ENCODE measurements at places on chromosomes 12 and 14.

DNA sequence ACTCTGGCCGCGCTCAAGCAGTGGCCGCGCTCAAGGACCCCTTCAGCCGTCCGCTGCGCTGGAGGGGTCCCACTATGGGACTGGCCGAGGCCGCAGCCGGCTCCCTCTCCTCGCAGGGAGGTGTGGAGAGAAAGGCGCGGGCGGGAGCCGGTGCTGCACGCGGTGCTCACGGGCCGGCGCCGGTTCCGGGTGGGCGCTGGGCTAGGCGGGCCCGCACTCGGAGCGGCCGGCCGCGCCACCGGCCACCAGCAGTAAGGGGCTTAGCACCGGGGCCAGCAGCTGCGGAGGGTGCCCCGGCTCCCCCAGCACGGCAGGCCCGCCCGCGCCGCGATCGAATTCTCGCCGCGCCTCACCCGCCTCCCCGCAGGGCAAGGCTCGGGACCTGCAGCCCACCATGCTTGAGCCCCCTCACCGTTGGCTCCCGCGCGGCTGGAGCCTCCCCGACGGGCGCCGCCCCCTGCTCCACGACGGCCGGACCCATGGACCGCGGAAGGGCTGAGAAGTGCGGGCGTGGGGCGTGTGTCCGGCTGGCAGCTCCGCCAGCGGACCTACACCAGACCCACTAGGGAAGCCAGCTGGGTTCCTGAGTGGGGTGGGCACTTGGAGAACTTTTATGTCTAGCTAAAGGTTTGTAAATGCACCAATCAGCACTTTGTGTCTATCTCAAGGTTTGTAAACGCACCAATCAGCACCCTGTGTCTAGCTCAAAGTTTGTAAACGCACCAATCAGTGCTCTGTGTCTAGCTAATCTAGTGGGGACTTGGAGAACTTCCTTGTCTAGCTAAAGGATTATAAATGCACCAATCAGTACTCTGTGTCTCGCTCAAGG, 49.5 kb downstream of the KLHL28 start:
- no peak for DNase-seq

DNA sequence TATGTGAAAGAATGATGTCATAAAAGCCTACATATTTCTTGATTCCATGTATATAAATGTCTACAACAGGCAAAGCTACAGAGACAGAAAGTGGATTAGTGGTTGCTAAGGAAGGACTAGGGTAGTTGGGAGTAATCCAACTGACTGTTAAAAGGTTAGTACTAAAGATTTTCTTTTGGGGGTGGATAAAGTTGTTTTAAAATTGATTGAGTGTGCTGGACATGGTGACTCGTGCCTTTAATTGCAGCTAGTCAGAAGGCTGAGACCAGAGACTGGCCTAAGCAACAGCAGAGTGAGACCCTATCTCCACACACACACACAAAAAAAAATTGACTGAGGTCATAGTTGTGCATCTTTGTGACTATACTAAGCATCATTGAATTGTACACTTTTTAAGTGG, 234.3 kb downstream of the C12orf50 start:
- DNase-seq = no peak

DNA sequence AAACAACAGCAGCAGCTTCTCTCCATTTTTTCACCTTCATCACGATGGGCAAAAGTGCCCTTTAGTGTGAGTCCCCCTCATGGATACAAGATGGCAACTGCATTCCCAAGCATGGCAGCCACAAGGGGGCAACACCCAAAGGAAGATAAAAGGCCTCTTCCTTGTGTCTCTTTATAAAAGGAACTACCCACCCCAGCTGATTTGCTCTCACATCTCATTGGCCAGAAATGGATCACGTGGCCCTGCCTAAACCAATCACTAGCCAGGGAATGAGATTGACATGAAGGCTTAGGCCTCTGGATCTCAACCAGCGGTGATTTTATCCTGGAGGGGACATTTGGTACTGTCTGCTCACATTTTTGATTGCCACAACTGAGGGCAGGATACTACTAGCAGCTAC, 21.9 kb upstream of the IFT81 start:
- peak; percentile 78 for DNase-seq

- DNase-seq = no peak
Measured at GRCh38 chr12:49907352-49907751, 3.7 kb upstream of the FAIM2 start.

GRCh38 chr12:103538397-103538796, 42.6 kb upstream of the C12orf42 start:
- DNase-seq = no peak

GRCh38 chr14:98174041-98174440, 1098.0 kb downstream of the BCL11B start:
- DNase-seq = no peak

DNA sequence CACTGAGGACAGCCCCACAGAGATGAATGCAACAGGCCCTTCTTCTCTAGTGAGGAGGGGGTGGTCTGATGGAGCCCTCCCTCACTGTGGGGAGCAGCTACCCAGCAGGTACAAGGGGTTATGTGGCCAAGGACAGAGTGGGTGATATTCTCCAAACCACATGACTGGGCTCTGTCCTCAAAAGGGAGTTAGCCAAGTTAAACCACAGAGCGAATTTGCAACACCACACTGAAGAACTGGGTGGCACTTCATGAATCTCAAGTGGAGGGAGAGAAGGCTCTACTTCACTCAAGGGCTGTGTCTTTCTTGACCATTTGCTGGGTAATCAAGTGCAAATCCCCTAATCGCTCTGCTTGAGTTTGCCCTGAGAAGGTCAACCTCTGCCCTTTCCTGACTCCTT, 12.5 kb downstream of the GPR68 start:
- DNase-seq = no peak

DNA sequence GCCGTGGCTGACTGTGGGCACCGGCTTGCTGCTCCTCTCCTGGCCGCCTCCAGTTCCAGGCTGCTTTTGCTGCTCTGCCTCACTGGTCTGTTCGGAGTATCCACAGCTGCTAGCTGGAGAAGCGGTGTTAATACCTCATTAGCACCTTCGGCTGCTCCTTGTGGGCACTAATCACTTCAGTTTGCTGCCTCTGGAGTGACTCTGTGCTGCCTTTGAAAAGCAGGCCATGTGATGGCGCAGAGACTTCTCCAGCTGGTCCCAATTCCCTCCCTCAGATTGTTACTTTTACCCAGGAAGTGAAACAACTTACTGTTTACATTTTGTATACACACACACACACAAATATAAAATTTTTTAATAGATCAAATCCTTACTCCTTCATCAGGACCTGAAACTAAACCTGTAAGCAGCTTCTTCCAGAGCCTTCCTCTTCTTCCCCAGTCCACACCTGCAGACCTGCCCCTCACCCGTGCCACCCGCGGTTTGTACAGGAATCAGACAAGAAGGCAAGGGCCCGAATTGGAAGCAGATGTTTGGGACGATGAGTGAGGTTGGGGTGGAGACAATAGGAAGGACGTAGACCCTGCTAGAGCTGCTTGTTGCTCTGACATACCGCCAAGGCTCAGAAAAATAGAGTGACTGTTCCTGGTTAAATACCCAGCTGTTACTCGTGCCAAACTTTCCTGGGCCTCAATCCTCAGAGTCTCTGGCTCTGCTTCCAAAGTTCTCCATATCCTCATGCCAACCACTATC, 41.5 kb upstream of the LTBP2 start:
- no peak for DNase-seq

GRCh38 chr12:17169726-17170471, 563.9 kb upstream of the LMO3 start:
- DNase-seq = no peak

DNA sequence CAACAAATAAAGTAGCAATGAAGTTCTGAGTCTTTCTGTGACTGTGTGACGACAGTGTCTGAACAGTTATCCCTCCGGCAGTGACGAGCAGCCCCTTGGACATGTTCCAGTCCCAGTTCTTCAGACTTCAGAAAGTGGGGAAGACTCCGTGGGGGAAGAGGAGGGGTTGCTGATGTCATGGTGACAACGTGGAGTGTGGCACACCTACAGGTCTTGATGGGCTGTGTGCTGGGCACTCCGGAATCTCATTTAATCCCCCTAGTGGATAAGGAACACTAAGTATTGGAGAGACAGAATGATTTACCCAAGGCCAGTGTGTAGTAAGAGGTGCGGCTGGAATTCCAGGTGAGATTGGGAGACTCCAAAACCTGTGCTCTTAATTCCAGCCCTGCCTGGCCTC, 280.2 kb downstream of the CACNA1C start:
- DNase-seq = no peak

- no peak for DNase-seq
Measured at GRCh38 chr12:31922341-31923062, 36.7 kb upstream of the RESF1 start.

- DNase-seq = no peak
Measured at GRCh38 chr14:24263848-24264247, 871 bp upstream of the TGM1 start.

DNA sequence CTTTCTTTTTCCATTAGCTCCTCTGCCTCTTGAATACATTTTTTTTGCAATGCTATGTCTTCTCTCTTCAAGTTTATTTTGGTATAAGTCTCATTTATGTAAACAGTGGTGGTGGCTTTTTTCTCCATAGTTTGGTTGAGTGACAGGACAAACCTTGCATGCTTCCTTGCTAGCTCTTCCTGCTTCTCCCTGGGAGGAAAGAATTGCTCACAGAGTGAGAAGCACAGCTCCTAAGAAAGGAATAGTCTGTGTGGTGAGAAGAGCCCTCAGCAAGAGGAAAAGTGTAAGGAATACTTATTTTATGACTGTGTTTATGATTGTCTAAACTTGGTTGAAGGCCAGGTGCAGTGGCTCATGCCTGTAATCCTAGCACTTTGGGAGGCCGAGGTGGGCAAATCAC, 11.5 kb downstream of the CCDC175 start:
- no peak for DNase-seq

DNA sequence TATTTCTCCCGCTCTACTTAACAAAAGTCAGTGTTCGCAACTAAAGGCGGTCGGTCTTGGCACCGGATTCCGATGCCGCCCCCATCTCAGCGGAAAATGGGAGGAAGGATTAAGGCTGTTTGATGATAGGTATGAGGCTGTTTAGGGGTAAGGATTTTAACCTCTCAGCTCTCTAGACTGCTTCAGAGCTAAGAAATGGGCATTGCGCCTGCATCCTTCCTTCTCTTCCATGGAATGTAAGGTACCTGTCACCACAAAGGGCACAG, 1.4 kb downstream of the COCH start:
- no peak for DNase-seq

DNA sequence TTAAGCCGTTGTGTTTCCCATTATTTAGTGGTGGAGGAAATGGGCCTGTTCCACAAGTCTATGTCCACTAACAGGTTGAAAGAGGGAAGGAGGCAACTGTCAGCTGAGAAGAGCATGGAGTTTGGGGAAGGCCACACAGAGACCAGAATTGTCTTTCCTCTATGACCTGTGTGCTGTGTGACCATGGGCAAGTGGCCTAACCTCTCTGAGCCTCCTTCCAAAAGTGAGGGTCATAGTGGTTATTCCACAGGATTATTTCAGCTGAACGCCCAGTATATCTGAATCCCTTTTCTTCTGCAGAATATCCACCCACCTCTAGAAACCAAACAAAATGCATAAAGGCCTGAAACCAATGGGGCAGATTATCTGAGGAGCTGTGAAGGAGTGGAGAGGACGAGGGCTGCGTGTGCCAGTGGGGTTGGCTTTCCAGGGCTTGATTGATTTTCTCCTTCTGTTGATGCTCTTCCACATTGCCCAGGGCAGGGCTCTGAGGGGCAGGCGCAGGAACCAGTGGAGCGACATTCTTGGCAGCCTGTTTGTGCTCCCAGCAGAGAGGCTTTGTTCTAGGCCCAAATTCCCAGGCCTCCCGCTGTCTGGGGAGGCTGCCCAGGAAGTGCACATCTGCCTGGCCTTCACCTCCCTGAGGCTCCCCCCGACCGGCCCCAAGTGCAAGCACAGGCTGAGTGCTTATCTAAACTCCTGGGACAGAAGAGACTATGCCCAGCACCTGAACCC, 452.7 kb downstream of the BCL11B start:
- peak; percentile 57 for DNase-seq

DNA sequence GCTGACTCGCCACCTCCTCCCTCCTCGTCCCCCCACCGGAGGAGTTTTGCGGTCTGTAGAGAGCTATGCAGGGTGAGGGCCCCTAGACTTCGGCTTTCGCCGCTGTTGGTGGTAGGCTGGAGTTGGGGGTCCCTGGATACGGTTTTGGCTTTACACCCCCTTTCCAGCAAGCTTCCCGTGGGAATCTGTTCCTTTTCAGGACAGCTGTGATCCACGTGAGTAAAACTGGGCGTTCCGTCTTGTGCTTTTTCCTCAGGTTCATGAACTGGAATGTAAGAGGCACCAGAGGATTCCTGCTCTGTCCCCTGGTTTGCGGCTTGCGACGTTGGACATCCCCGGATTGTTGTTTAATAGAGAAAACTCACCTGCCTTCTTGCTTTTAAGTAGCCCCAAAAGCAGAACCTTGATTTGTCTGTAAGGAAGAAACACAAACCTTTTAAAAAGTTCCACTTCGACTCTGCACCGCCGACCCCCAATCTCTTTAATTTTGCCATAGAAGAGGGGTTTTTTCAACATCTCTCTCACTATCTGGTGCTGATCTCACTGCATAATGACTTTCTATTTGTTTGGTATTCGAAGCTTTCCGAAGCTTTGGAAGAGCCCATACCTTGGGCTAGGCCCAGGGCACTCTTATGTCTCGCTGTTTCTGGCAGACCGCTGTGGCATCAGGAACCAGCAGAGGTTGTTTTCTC, 490 bp downstream of the PRORP start:
- DNase-seq = no peak

GRCh38 chr12:29738365-29738764, 45.4 kb downstream of the TMTC1 start:
- DNase-seq = no peak

- no peak for DNase-seq
Measured at GRCh38 chr14:71550367-71550766, 381.9 kb upstream of the RGS6 start.

- no peak for DNase-seq
Measured at GRCh38 chr12:77847680-77848431, 17.2 kb downstream of the NAV3 start.

DNA sequence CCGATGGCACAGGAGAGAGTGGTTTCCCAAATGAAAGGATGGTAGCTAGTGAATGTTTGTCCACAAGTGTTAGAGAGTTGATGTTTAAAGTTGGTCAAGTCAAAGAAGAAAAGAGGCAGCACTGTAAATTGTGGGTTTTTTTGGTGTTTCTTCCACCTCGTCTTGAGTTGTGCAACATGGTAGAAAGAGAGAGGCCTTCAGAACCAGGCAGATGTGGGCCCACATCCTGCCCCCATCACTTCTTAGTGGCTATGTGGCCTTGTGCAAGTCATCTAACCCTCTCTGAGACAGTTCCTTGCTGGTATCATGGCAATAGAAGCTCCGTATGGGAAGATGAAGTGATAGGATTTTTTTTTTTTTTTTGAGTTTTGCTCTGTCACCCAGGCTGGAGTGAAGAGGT, 60.8 kb downstream of the NDUFA12 start:
- DNase-seq = no peak

DNA sequence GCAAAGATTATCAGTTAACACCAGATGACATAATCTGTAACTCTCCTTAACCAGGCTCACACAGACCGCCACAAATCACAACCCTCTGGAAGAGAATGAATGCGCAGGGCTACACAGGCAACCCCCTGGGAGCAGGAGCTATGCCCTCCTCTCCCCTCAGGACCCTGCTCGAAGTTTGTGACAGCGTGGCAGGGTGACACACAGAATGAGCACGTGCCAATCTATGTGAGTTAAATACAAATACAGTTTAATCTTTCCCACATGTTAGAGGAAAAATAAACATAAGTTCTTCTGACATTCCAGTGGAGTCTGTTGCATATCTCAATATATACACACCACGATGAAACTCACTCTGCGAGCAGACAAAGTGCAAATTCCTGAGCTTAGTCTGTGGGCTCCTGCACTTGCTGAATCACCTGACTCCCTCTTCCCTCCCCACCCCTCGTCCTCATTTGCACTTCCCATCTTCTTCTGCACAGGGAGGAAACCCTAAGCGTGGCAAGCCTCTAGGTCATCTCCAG, 37.6 kb downstream of the BCAT1 start:
- peak; percentile 90 for DNase-seq

GRCh38 chr12:10705655-10706054, 17.5 kb downstream of the YBX3 start:
- DNase-seq = no peak

Data from Caco-2 (cell line).